Panc1 (cell line): ENCODE measurements at places on chromosomes 3 and 15.

- no peak for DNase-seq
Measured at GRCh38 chr15:100338971-100339444, 2.8 kb downstream of the ADAMTS17 start.

GRCh38 chr3:42830437-42831320 lies 21.4 kb downstream of the ACKR2 start:
- no peak for DNase-seq

DNA sequence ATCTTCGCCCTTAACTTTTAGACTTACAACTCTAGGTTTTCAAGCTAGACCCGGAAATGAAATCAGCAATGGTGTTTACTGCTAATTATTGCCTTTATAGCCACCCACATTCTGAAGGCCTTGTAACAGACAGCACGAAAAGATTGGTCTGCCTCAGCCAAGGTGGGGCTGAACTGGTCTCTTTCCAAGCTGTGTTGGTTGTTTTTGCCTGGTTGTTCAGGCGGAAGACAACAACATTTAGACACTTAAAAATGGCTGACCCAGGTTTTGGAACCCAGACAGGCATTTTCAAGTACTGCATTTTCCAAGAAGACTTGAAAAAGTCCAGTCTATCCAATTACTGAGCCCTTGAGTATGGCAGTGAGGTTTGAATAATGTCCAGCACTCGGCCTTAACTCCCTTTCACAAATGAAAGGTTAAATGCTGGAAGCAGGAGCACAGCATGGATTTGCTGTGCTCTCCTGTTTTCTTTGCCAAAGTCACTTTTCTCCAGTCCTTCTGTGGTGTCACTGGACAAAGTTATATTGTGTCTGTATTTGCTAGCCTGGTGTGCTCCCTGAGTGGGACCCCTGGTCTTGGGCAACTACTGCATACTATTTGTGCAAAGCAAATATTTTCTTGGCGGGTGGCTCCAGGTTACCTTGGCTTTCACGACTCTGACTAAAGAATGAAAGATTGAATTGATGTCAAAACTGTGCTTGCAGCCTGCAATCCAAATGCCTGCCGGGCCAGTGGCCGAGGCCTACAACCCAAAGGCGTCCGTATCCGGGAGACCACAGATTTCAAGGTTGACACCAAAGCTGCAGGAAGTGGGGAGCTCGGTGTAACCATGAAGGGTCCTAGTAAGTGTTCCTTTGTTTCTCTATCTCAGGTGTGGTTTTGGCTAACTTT lies 93.5 kb downstream of the FLNB start:
- DNase-seq: no peak

GRCh38 chr15:84840741-84841429 lies 23.7 kb downstream of the ALPK3 start:
- DNase-seq: peak; percentile 15

GRCh38 chr15:57198654-57199291 lies 177.5 kb upstream of the CGNL1 start:
- no peak for DNase-seq

DNA sequence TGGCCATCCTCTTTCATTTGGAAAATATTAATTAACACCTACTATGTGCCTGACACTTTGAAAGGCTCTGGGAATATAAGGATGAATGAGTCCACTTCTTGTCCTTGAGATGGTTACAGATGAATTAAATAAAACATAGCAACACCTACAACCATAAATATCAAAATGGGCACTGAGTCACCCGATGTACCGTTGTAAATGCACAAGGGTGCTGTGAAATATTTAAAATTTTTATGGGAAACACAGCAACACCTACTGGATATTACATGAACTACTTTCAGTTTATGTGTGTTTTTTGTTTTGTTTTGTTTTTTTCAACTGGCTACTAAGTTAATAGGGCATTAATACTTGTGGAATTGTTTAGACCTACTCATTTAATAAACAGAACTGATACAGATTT lies 239.0 kb upstream of the NAALADL2 start:
- DNase-seq: no peak

- no peak for DNase-seq
Measured at GRCh38 chr3:20320489-20320888, 134.5 kb upstream of the SGO1 start.

DNA sequence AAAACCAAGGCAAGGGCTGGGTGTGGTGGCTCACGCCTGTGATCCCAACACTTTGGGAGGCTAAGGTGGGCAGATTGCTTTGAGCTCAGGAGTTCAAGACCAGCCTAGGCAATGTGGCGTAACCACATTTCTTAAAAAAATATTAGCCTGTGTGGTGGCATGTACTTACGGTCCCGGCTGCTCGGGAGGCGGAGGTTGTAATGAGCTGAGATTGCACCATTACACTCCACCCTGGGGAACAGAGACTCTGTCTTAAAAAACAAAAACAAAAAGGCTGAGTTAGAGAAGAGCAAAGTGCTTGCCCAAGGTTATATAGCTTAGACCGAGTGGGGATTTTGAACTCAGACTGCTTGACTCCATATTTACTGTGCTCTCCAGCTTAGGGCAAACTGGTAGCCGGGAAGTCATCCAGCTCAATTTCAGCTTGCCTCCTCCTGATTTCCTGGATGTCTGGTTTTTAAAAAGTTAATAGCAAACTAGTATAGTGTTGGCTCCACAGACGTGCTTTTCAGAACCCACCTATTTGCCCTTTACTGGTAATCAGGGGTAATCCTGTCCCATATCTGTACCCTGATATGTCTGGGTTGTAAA lies 138.9 kb downstream of the CACNA1D start:
- no peak for DNase-seq

- DNase-seq: no peak
Measured at GRCh38 chr3:90062016-90062415, 954.6 kb downstream of the EPHA3 start.

- no peak for DNase-seq
Measured at GRCh38 chr3:168497183-168497582, 401.5 kb upstream of the GOLIM4 start.

GRCh38 chr15:89175617-89176191 lies 45.7 kb downstream of the RLBP1 start:
- DNase-seq: no peak

- no peak for DNase-seq
Measured at GRCh38 chr3:32292085-32292796, 53.8 kb downstream of the CMTM8 start.

GRCh38 chr3:45719655-45720487 lies 30.7 kb downstream of the SACM1L start:
- DNase-seq: no peak

GRCh38 chr3:14989943-14990779 lies 42.8 kb downstream of the NR2C2 start:
- DNase-seq: no peak

DNA sequence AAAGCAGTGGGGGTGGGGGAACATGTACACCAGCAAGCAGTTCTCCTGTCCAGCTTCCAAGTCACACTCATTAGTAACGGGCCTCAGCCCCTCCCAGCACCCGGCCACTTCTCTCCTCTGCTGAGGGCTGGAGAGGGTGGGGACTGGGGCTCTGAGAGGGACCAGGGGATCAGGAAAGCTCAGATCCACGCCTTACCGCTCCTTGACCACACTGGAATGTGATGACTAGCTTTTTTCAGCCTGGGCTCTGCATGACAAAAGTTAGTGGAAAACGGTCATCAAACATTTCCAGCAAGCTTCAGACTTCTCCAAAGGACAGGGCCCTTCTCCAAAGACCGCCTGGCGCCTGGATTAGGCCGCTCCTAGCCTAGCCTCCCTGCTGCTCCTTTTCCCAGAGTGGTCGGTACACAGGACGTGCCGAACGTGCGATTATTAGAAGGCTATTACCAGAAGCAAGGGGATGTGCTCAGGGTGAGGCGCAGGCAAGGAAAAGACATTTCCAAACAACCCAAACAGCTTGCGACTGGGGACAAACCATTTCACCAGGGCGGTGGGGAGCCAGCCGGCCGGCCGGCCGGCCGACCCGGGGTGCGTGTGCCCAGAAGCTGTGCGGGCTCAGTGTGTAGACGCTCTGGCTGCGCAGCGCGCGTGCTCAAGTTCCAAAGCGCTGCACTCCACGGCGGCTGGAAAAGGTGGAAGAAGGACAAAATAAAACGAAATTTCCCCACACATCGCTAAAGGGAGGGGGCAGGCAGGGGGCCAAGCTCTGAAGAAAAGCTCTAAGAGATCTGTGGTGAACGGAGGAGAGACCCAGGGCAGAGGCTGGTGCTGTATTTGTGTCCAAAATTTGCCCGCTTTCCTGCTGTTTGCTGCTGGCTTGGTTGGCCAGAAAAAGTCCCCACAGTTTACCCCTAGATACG lies 51.0 kb upstream of the SSR3 start:
- DNase-seq: no peak

DNA sequence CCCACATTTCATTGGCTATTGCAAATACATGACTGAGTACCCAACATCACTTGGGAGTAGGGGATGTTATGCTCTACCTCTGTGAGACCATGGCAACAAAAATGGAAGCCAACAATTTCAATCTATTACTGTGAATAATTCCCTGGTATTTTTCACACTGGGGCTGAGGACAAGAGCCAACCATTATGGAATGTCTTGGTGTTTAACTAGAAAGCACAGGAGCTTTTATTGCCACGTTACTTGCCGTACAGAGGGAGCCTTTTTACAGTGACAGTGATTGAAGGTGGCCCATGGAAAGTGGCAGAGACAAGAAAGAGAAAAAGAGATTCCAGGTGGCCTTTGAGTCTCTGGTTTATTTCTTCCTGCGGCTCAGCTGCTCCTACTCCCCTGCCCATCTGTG lies 105.7 kb upstream of the TBC1D5 start:
- DNase-seq: no peak

- DNase-seq: no peak
Measured at GRCh38 chr15:73369154-73369694, 466 bp upstream of the HCN4 start.

GRCh38 chr3:14823910-14824629 lies 5.3 kb downstream of the FGD5 start:
- no peak for DNase-seq

GRCh38 chr15:75508840-75509532 lies 57.5 kb upstream of the SIN3A start:
- no peak for DNase-seq

DNA sequence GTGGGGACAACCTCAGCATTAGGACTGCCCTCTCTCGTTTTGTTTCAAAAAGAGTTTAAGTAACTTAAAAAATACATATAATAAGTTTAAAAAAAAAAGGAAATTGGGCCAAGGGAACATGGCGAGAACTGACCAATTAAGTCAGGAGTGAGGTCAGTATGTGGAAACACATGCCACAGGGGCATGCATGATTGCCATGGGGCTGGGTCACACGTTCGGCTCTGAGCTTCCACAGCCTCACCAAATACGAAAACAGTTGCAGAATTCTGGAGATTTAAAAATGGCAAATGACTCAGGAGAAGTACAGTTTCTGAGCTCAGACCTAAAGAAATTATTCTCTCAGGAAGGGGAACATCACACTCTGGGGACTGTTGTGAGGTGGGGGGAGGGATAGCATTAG lies 24.1 kb downstream of the PDE8A start:
- no peak for DNase-seq
